ENCODE measurements at places on chromosomes 4 and X.

DNA sequence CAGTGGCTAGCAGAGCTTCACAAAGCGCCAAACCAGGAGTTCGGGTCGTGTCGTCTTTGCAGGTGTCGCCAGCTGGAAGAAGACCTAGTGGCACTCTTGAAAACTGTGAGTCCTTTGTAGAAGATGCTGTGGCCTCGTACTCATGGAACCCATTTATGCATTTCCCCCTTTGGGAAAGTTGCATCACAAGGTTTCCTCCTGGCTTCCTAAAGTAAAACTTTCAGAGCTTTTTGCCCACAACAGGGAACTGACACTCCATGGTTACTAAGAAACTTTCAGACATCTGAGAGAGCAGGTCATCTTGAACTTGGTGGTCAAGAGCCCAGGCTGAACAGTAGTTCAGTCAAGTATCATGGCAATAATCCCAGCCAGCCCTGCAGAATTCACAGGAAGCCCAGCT lies 15.9 kb upstream of the NOCT start:
- H3K27me3 ChIP-seq: no peaks in the 10 kb centered on the region
- no peak for DNase-seq
- no peaks in the 10 kb centered on the region for H3K36me3 ChIP-seq
- H3K27ac ChIP-seq: no peak overlapping the region
- H3K4me1 ChIP-seq: no peaks in the 10 kb centered on the region
- no peak overlapping the region for H3K4me3 ChIP-seq

DNA sequence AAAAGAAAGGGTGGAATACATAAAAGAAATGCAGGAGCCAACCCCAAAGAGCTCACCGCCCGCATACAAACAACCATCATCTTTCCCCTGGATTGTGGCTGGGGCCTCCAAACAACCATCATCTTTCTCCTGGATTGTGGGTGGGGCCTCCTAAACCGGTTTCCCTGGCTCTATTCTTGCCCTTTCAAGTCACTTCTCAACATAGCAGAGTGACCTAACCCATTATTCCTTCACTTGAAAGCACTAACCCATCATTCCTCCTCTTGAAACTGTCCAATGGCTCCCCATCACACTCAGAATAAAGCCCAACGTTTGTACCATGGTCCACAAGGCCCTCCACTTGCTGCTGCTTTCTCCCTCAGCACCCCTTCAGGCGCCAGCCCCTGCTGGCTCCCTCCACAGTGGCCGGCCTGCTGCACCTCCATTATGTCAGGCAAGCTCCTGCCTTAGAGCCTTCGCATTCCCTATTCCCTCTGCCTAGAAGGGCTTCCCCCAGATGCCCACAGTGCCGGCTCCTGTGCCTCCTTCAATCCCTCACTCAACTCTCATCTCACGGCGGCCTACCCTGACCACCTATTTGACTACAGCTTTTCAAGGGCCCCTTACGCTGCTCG lies 24.1 kb downstream of the SMIM43 start:
- no peak for DNase-seq
- peaks cover 8% of the 10 kb centered on the region for H3K27me3 ChIP-seq
- H3K4me3 ChIP-seq: no peak overlapping the region
- H3K36me3 ChIP-seq: no peaks in the 10 kb centered on the region

- H3K27me3 ChIP-seq: no peaks in the 10 kb centered on the region
- H3K36me3 ChIP-seq: no peaks in the 10 kb centered on the region
- no peaks in the 10 kb centered on the region for H3K4me1 ChIP-seq
Observed at GRCh38 chr4:79281566-79282359, 44.1 kb downstream of the NAA11 start.

DNA sequence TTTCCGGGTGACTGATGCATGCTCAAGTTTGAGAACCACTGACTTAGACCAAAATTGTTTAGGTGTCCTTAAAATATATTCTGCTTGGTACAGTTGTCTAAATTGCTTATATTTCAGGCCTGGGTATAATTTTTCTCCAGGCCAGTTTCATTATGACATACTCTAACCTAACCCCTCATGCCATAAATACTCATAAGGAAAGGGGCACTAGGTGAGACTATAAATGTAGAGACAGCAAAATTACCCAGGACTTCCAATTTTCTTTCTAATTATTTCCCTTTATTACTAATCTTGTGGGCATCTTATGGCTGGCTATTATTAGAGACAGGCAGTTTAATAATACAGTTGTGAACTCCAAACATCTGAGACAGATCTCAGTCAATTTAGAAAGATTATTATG lies 150.2 kb downstream of the RRAGB start:
- no peak for DNase-seq
- H3K27ac ChIP-seq: no peak overlapping the region
- peaks cover 15% of the 10 kb centered on the region for H3K4me1 ChIP-seq
- no peak overlapping the region for H3K4me3 ChIP-seq
- H3K27me3 ChIP-seq: peaks cover 2% of the 10 kb centered on the region
- H3K36me3 ChIP-seq: no peaks in the 10 kb centered on the region

- peaks cover 1% of the 10 kb centered on the region for H3K27me3 ChIP-seq
- H3K36me3 ChIP-seq: no peaks in the 10 kb centered on the region
- H3K27ac ChIP-seq: no peak overlapping the region
- no peak for DNase-seq
- H3K4me1 ChIP-seq: no peaks in the 10 kb centered on the region
Observed at GRCh38 chr4:1465173-1466033, 59.2 kb upstream of the NKX1-1 start.

Data from activated CD4-positive, alpha-beta T cell treated with anti-CD3 and anti-CD28 coated beads, Interleukin-2, amount 10 ng/mL, durations not matched to agents 7 days and 5 days (primary cell).